Epithelial cell of alveolus of lung (primary cell): ENCODE measurements at places on chromosomes 1 and 21. TPM values are rescaled to one million over a fixed set of nuclear protein-coding genes. Genes with fewer than 3 reads are reported as not detected.

Gene KANK4
- total RNA-seq = 0.16 and 0.91 TPM in 2 replicates

Gene SDE2
- total RNA-seq = 17.2 and 20.0 TPM in 2 replicates

Gene GJB5
- total RNA-seq = not detected in 2 replicates

Gene SPRR2B
- total RNA-seq = not detected in 2 replicates

Gene CCDC24
- 1.8 and 2.2 TPM in 2 replicates for total RNA-seq

Gene LGR6
- not detected in 2 replicates for total RNA-seq

Gene GSTM5
- total RNA-seq = 4.9 and 14.5 TPM in 2 replicates

Gene IFI44L
- total RNA-seq = 0.48 and 7.4 TPM in 2 replicates

Gene HHAT
- total RNA-seq = 0.24 and 3.1 TPM in 2 replicates

Gene AMY1C
- total RNA-seq = not detected in 2 replicates

Gene FCGR3A
- not detected in 2 replicates for total RNA-seq

Gene TTC39A
- 0.26 and 0.40 TPM in 2 replicates for total RNA-seq

Gene SPRR4
- not detected in 2 replicates for total RNA-seq

Gene RUNX3
- total RNA-seq = 0.08 and 0.91 TPM in 2 replicates

Gene COL18A1
- total RNA-seq = 181 and 410 TPM in 2 replicates

Gene S100A3
- 3.7 and 7.1 TPM in 2 replicates for total RNA-seq

Gene PDZK1
- 0.39 and 0.72 TPM in 2 replicates for total RNA-seq

Gene TCHHL1
- not detected in 2 replicates for total RNA-seq

Gene NOTCH2NLA
- 9.7 and 32.5 TPM in 2 replicates for total RNA-seq

Gene EEIG2
- total RNA-seq = 14.6 and 18.0 TPM in 2 replicates

Gene NPHS2
- not detected in 2 replicates for total RNA-seq

Gene TOMM20
- total RNA-seq = 123 and 141 TPM in 2 replicates

Gene IL12RB2
- total RNA-seq = not detected in 2 replicates

Gene NBPF10
- total RNA-seq = 0.96 and 1.0 TPM in 2 replicates

Gene FGR
- not detected in 2 replicates for total RNA-seq

Gene GBP2
- 5.8 and 11.2 TPM in 2 replicates for total RNA-seq

Gene NKAIN1
- total RNA-seq = 0.26 TPM in 1 of 2 replicates, not detected in the other

Gene HMGCS2
- not detected in 2 replicates for total RNA-seq

Gene TRIM17
- total RNA-seq = 0.39 and 1.6 TPM in 2 replicates

Gene S100A1
- total RNA-seq = 0.72 TPM in 1 of 2 replicates, not detected in the other

Gene TNFRSF18
- total RNA-seq = 0.08 and 2.1 TPM in 2 replicates

Gene AVPR1B
- total RNA-seq = not detected in 2 replicates

Gene DNALI1
- 8.0 and 12.6 TPM in 2 replicates for total RNA-seq

Gene SRRM1
- 28.3 and 50.0 TPM in 2 replicates for total RNA-seq

Gene KCNK1
- total RNA-seq = 2.2 and 5.5 TPM in 2 replicates

Gene HEYL
- total RNA-seq = 0.48 and 14.0 TPM in 2 replicates

Gene FCRLA
- 2.1 TPM in 1 of 2 replicates, not detected in the other for total RNA-seq

Gene RSPO1
- under 0.01 and 0.08 TPM in 2 replicates for total RNA-seq

Gene MROH7
- 0.16 TPM in 1 of 2 replicates, not detected in the other for total RNA-seq

Gene CFAP107
- not detected in 2 replicates for total RNA-seq

Gene KRTAP19-1
- total RNA-seq = not detected in 2 replicates

Gene ALPL
- 0.13 and 1.7 TPM in 2 replicates for total RNA-seq

Gene KCNK2
- 1.7 and 5.0 TPM in 2 replicates for total RNA-seq

Gene DNAJC6
- total RNA-seq = 0.08 and 0.52 TPM in 2 replicates

Gene OR14K1
- total RNA-seq = not detected in 2 replicates
